ENCODE measurements at places on chromosomes 7 and 10. TPM values are rescaled to one million over a fixed set of nuclear protein-coding genes. Genes with fewer than 3 reads are reported as not detected.

Gene PDLIM1
- polyA plus RNA-seq = 11.7 TPM

Gene TCAF2
- 8.3 TPM for polyA plus RNA-seq

Gene GPR146
- 1.2 TPM for polyA plus RNA-seq

Gene PIK3AP1
- polyA plus RNA-seq = 37.0 TPM

Gene GIMAP4
- polyA plus RNA-seq = 577 TPM

Gene JAKMIP3
- not detected for polyA plus RNA-seq

GRCh38 chr7:155230169-155230593 lies 67.5 kb upstream of the INSIG1 start:
- no peak for DNase-seq

DNA sequence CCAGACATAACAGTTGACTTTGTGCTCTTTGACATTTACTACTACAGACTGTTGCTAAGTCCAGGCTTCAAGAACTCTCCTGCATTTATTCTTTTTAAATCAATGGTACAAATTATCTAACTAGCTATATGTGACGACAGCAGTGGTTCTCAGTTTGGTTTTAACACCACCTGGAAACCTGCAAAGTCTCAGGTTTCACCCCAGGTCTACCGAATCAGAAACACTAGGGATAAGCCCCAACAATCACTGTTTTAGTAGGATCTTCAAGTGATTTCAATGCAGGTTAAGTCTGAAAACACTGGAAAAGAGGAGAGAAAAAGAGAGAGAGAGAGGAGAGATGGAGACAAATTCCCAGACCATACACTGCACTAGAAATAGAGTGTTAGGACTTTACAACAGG lies 519.0 kb downstream of the PCDH15 start:
- DNase-seq = no peak

DNA sequence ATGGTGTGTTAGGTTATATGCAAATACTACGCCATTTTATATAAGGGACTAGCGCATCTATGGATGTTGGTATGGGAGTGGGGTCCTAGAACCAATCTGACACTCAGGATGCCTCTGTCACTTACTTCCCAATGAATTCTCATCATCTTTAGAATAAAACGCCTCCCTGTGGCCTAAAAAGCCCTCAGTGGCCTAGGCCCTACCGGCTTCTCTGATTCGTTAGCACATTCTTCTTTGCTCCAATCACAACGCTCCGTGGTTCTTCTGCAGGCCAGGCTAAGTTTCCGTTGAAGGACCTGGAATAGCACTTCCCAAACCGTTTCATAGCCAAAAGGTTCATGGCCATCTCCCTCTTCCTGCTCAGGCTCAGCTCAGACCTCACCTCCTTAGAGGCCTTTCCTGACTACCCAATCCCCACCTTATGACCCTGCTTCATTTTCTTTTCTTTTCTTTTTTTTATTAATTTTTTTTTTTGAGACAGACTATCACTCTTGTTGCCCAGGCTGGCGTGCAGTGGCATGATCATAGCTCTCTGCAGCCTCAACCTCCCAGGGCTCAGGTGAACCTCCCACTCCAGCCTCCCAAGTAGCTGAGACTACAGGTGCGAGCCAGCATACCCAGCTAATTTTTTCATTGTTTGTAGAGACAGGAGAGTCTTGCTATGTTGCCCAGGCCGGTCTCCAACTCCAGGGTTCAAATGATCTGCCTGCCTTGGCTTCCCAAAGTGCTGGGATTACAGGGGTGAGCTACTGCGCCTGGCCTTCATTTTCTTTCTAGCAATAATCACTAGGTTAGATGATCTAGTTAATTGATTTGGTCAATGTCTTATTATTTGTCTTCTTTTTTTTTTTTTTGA lies 24.5 kb upstream of the YWHAG start:
- DNase-seq = no peak

DNA sequence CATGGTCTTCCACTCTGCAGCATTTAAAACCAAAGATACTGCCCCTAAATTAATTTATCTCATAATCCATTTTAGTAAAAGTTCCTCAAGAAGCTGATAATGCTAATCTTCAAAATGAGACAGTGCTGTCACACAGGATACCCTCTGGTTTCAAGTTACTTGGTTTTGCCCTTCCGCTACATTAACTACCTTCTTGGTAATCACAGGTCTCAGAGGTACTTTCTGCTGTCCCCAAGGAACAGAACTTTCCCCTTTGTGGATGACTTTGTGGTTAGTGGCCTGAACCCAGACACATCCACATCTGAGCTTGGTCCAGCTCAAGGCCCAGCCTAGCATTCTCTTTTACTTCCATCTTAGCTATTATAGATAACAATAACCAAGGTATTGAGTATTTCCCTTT lies 88.8 kb upstream of the TMEM26 start:
- DNase-seq = no peak

- DNase-seq = no peak
Measured at GRCh38 chr10:25978771-25979170, 44.7 kb downstream of the MYO3A start.

GRCh38 chr10:100683004-100683403 lies 62.4 kb upstream of the PAX2 start:
- no peak for DNase-seq

DNA sequence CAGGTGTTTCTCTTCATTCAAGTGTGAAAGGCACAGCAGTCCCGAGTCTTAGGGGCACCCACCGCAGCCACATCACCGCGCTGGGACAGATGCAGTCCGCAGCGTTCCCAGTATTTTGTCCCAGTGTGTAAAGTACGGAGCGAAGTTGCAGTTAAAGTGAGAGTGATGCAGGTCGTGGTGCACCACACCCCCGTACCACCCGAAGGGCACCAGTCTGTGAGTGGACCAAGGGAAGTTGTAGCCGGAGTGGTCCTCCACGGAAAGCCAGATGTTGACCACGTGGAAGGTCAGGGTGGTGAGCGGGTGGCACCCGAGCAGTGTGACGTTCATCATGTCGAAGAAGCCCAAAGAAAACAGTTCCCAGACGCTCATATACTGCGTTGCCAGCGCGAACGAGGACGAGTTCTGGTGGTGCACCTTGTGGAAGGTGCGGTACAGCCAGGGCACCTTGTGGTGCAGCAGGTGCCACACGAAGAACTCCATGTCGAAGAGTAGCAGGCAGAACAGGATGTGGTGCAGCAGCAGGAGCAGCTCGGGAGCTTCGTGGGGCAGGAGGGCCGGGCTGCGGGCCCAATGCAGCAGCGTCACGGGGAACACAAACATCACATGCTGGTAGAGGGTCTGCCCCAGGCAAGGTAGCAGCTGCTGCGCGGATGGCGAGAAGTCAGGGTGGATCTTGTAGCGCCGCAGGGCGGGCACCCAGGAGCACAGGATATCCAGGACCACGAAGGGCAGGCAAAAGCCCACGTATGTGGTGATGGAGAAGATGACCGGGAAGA lies 526 bp downstream of the CH25H start:
- DNase-seq = peak; percentile 27

- peak; percentile 48 for DNase-seq
Measured at GRCh38 chr10:51389415-51390321, 309.7 kb downstream of the CSTF2T start.
